Pancreas (tissue), 10 donors: ENCODE measurements at places on chromosomes 5 and 9. TPM values are rescaled to one million over a fixed set of nuclear protein-coding genes. Genes with fewer than 3 reads are reported as not detected.

The COL27A1 gene
- 71.1 TPM for polyA plus RNA-seq

The TAF11L10 gene
- polyA plus RNA-seq: not detected

DNA sequence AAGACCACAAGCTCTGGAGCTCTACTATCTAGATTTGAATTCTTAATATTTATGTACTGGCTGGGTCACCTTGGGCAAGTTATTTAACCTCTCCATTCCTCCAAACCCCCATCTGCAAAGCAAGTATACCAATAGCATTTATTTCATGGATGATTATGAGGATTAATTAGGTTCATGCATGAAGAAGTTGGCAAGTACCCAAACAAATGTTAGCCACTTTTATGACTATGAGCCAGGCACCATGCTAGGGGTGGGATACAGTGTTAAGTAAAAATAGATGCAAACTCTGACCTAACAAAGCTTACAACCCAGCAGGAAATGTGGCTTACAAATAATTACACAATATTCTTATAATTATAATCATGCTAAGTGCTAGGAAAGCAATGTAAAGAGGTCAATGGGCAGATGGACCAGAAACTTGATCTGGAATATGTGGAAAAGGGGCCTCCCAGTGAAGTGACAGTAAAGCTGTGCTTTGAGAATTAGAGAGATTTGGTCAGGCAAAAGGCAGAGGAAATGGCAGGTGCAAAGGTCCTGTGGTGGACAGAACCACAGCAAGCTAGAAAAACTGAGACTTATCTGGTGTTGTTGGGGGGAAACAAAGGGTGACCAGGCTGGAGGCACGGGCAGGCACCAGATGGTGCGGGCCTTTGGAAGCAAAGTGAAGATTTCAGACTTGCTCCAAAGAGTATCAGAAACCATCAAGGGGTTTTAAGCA, 525.2 kb upstream of the TRPC7 start:
- no peak for DNase-seq
- H3K36me3 ChIP-seq: no peaks in the 10 kb centered on the region
- H3K27me3 ChIP-seq: no peaks in the 10 kb centered on the region
- no peak overlapping the region for H3K4me3 ChIP-seq

The SMIM33 gene
- polyA plus RNA-seq: not detected

DNA sequence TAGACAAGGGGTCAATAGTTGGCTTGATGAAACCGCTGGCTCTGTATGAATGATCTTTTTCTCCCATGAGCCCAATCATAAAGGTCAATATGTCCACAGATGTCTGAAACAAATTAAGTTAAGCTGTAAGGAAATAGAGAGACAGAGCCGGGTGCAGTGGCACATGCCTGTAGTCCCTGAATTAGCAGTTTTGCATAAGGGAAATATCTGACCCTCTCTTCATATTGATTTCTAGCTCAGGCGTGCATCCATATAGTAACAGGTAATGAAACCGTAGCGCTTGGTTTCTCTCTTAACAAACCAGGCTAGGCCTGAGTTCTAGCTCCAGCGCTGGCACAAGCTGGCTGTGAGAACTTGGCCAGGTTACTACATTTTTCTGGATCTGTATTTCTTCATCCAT, 118.1 kb upstream of the ERCC6L2 start:
- no peak for DNase-seq
- H3K27me3 ChIP-seq: no peaks in the 10 kb centered on the region
- H3K36me3 ChIP-seq: no peaks in the 10 kb centered on the region

DNA sequence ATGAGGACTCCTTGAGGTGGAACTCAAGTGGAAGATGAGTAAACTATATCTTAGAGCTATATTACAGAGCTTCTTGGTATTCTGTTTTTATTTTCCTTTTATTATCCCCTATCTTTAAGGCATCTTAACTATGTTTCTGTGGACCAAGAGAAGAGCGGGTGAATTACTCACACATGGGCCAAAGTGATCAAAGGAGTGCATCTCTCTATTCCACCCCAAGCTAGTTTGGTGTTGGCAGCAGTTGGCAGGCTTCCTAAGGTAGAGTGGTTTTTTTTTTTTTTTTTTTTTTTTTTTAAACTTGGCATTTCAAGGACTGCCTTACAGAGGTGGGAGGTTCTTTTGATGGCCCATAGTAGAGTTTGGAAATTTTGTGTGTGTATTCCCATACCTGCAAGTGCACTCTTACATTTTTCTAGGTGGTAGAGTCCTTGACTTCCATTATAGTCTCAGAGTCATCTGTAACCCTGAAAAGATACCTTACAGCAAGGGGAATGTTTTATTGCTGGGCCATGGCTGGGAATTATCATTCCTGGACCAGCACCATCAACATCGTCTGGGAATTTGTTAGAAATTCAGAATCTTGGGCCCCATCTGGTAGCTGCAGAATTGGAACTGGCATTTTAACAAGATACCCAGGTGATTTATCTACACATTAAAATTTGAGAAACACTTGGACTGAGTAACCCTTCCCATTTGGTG, 51.0 kb downstream of the ARHGAP26 start:
- H3K36me3 ChIP-seq: no peaks in the 10 kb centered on the region
- H3K27ac ChIP-seq: no peak overlapping the region
- H3K27me3 ChIP-seq: no peaks in the 10 kb centered on the region
- peaks cover 41% of the 10 kb centered on the region for H3K4me1 ChIP-seq
- DNase-seq: no peak

- H3K4me3 ChIP-seq: no peak overlapping the region
- no peaks in the 10 kb centered on the region for H3K27me3 ChIP-seq
- H3K4me1 ChIP-seq: no peaks in the 10 kb centered on the region
- H3K36me3 ChIP-seq: no peaks in the 10 kb centered on the region
- no peak overlapping the region for H3K27ac ChIP-seq
Measured at GRCh38 chr9:89020754-89021153, 29.5 kb downstream of the S1PR3 start.

The MOB3B gene
- 1.7 TPM for polyA plus RNA-seq

GRCh38 chr9:35515766-35516165, 25.9 kb downstream of the RUSC2 start:
- no peak for DNase-seq
- no peak overlapping the region for H3K4me3 ChIP-seq
- H3K27me3 ChIP-seq: no peaks in the 10 kb centered on the region
- peaks cover 34% of the 10 kb centered on the region for H3K4me1 ChIP-seq
- H3K36me3 ChIP-seq: no peaks in the 10 kb centered on the region

GRCh38 chr5:173123416-173123815, 20.9 kb upstream of the BNIP1 start:
- H3K4me1 ChIP-seq: no peaks in the 10 kb centered on the region
- H3K27ac ChIP-seq: no peak overlapping the region
- DNase-seq: no peak

The GABRP gene
- 0.07 TPM for polyA plus RNA-seq

GRCh38 chr9:85892401-85892800, 48.5 kb upstream of the NAA35 start:
- no peak for DNase-seq
- H3K4me3 ChIP-seq: no peak overlapping the region

DNA sequence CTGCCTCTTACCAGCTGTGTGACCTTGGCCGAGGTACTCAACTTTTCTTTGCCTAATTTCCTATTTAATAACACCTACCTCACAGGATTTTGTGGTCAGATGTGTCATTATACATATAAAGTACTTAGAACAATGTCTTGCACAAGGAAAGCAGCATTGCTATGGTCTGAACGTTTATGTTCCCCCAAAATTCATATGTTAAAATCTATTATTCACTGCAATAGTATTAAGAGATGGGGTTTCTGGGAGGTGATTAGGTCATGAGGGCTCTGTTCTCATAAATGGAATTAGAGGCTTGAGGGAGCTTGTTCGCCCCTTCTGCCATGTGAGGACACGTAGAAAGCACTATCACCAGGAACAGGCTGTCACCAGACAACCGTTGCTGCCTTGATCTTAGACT, 10.9 kb upstream of the RNF145 start:
- no peaks in the 10 kb centered on the region for H3K4me1 ChIP-seq
- H3K27me3 ChIP-seq: no peaks in the 10 kb centered on the region
- H3K36me3 ChIP-seq: no peaks in the 10 kb centered on the region
- DNase-seq: no peak
- no peak overlapping the region for H3K4me3 ChIP-seq
- H3K27ac ChIP-seq: no peak overlapping the region

GRCh38 chr5:141701360-141702119, 19.5 kb upstream of the ARAP3 start:
- H3K4me1 ChIP-seq: no peaks in the 10 kb centered on the region
- H3K27me3 ChIP-seq: no peaks in the 10 kb centered on the region
- DNase-seq: no peak
- H3K27ac ChIP-seq: no peak overlapping the region

DNA sequence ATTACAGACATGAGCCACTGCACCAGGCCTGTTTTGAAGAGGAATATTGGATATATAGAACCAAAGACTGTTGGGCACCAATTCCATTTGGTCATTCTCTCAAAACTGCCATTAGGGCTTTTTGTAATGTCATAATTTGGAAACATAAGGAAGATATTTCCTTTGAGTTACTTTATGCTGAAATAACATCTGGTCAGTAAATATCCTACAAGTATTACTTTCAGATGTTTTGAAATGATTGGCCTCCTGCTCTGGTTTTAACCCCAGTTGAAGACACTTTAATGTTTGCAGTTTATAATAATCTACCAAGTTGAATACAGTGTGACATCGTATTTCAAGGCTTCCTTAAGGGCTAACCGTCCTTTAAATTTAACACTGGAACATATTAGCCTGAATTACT, 33.6 kb downstream of the LRRTM2 start:
- H3K27ac ChIP-seq: no peak overlapping the region
- H3K4me3 ChIP-seq: no peak overlapping the region
- no peaks in the 10 kb centered on the region for H3K36me3 ChIP-seq
- no peaks in the 10 kb centered on the region for H3K27me3 ChIP-seq
- peaks cover 29% of the 10 kb centered on the region for H3K4me1 ChIP-seq
- no peak for DNase-seq

DNA sequence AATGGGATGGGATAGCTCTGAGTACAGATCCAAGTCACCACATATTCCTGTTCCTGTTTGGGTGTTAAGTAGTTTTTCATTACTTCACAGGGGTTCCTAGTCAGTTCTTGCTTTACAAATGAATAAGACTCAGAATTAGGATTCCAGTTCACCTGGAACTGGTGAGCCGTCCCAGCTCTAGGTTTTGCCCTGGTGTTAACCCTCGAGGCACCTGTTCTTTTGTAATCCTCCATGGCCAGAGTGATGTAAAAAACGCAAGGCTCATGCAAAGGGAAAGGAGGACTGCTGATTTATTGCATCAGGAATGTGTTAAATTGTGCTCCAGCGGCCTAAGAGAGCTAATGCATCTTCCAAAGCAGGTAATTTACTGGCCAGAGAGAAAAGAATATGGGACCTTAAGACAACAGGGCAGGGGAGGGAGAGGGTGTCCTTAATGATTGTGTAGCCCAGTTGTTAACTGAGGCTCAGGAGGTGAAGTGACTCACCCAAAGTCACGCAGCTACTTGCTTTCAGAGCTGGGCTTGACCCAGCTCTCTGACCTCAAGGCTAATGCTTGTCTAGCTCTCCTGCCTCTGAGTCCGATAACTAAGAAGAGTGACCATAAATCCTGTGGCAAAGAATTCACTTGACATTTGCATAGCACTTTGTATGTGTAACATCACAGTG, 70.5 kb downstream of the DMRT2 start:
- H3K27me3 ChIP-seq: no peaks in the 10 kb centered on the region
- H3K4me3 ChIP-seq: no peak overlapping the region
- no peaks in the 10 kb centered on the region for H3K36me3 ChIP-seq
- DNase-seq: no peak
- H3K4me1 ChIP-seq: no peaks in the 10 kb centered on the region

The SEMA6A gene
- polyA plus RNA-seq: 12.2 TPM

GRCh38 chr9:137828527-137829259, 48.9 kb upstream of the CACNA1B start:
- no peaks in the 10 kb centered on the region for H3K4me1 ChIP-seq
- no peak overlapping the region for H3K4me3 ChIP-seq
- DNase-seq: no peak
- no peaks in the 10 kb centered on the region for H3K27me3 ChIP-seq
- no peak overlapping the region for H3K27ac ChIP-seq
- H3K36me3 ChIP-seq: peaks cover 12% of the 10 kb centered on the region

The BASP1 gene
- polyA plus RNA-seq: 1.4 TPM

GRCh38 chr9:126217250-126217653, 109.4 kb upstream of the MVB12B start:
- no peaks in the 10 kb centered on the region for H3K4me1 ChIP-seq
- H3K36me3 ChIP-seq: no peaks in the 10 kb centered on the region
- no peak for DNase-seq
- no peak overlapping the region for H3K4me3 ChIP-seq

GRCh38 chr9:20640331-20641187, 18.3 kb upstream of the MLLT3 start:
- H3K4me3 ChIP-seq: no peak overlapping the region
- H3K27me3 ChIP-seq: no peaks in the 10 kb centered on the region
- no peaks in the 10 kb centered on the region for H3K36me3 ChIP-seq
- H3K27ac ChIP-seq: no peak overlapping the region
- H3K4me1 ChIP-seq: no peaks in the 10 kb centered on the region

The PSD2 gene
- polyA plus RNA-seq: 0.49 TPM

The FYB1 gene
- polyA plus RNA-seq: 0.56 TPM

DNA sequence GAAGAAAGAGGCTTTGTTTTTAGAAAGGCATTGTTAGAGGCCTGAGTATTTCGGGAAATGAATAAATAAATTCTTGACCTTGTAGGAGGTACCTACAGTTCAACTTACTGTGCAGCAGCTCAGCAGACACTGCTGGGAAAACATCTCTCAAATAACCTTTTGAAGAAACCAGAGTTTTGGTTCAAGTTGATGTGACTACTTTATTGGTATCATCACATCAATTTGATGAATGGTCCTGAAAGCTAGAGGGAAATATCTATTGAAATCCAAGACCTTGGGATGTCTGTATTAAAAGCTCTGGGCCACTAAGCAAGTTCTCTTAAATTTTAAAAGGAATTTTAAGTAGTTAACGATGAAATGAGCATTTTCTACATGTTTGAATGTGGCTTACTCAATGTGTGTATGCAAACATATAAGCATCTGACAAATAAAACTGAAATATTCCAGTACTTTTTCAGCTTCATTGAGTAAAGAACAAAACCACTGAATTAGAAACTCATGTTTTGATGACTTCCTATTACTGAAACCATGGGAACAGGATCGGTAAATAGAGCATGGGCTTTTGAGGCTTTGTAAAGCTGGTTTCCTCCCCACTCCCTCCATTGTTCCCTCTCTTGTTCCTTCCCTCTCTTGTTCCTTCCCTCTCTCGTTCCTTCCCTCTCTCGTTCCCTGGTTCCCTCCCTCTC, 36.7 kb downstream of the SLC27A6 start:
- no peak overlapping the region for H3K27ac ChIP-seq
- DNase-seq: no peak
- no peaks in the 10 kb centered on the region for H3K4me1 ChIP-seq

DNA sequence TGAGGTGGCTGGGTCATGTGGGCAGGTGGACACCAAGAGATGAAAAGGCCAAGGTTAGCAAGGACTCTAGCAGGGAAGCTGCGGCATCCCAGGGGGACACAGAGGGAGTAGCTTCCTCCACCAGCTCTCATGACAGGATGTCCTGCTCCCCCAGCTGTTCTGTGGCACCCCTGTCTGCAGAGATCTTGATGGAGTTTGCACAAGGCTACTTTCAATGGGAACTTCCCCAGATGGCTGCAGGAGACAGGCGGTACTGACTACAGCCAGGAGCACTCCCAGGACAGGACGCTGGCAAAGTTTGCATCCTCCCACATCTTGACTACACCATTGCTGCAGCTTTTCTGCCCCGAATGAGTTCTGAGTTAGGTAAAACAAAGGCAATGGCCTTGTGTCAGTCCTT, 312.8 kb downstream of the TLE4 start:
- no peaks in the 10 kb centered on the region for H3K4me1 ChIP-seq
- H3K27ac ChIP-seq: no peak overlapping the region
- H3K4me3 ChIP-seq: no peak overlapping the region
- no peak for DNase-seq
